ENCODE measurements at places on chromosomes 11 and 22.

GRCh38 chr11:130213979-130214281 lies 54.3 kb downstream of the ST14 start:
- no peak for DNase-seq

DNA sequence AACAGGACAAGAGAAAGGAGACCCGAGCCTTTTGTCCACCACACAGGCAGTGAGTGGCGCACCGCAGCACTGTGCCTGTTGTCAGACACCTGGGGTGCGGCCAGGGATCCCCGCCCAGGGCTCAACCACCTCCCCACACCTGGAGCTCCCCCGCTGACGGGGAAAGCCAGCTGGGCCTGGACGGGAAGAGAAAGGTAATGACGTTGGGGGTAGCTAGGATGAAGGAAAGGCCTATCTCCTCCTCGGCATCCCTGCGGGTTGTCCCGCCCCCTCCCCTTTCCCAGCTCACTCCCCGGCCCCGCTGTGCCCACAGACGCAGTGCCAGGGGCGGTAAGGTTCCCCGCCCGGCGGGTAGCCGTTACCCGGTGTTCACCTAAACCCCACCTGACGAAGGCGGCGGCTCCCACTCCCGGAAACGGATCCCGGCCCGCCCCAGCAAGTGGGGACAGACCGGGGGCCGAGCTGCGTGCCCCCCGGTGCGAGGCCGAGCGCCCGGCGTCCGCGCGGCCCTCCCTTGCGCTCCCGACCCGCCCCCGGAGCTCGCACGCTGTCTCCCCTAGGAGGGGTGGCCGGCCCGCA lies 495 bp downstream of the HYOU1 start:
- DNase-seq, result peak; percentile 24

DNA sequence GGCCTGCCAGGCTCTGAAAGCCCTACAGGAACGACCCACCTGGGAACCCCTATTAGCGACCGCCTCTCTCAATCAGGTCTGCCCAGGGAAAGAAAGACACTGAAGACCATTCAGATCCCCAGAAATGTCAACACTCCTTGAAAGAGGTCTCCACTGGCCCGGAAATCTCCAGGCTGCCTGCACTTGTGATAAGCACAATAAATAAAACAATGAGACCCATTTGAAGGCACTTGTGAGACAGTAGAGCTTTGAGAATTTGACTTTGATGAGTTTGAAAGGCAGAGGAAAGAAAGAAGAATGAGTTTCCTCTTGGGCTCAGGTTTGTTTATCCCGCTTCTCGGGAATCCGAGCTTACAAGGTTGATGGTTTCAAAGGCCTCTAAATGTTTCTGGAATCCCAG lies 416.3 kb downstream of the BUD13 start:
- DNase-seq, result no peak

GRCh38 chr22:40202225-40202944 lies 24.7 kb downstream of the TNRC6B start:
- no peak for DNase-seq

- DNase-seq, result no peak
These were observed 71.8 kb upstream of the PARVG start for GRCh38 chr22:44108806-44109385.

GRCh38 chr11:36019722-36020121 lies 75.9 kb downstream of the LDLRAD3 start:
- no peak for DNase-seq

DNA sequence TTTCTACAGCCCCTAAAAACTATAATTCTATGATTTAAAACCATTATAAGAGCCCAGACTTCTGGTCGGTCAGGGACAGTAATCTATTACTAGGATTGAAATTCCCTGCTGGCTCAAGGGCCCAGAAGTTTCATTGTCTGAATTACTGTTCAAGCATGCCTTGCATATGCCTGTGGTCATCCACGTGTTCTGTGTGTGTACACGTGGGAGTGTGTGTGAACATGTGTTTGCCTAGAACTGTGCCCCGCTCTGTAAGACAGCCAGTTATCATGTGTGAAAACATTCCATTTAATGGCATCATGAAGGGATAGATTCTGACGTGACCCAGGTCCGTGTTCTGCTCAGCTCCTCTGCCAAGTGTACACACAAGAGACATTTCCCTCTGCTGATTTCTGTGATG lies 189.3 kb upstream of the NECTIN1 start:
- DNase-seq, result no peak

DNA sequence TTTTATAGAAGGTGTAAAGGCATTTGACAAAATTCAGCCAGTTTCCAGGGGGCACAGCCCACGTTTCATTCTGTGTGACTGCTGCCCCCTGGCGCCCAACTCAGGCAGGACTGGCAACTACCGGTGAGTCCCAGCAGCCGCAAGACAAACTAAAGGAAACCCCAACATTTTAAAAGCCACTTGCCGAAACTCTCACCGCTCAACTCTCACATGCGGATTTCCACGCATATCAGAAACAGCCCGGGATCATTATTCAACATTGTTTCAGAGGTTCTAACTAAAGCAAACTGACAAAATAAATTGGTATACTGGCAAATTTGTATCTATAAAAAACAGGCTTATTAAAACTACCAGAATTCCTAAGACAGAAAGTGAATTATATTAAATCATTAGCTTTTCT lies 48.2 kb downstream of the MORC2 start:
- peak; percentile 84 for DNase-seq

DNA sequence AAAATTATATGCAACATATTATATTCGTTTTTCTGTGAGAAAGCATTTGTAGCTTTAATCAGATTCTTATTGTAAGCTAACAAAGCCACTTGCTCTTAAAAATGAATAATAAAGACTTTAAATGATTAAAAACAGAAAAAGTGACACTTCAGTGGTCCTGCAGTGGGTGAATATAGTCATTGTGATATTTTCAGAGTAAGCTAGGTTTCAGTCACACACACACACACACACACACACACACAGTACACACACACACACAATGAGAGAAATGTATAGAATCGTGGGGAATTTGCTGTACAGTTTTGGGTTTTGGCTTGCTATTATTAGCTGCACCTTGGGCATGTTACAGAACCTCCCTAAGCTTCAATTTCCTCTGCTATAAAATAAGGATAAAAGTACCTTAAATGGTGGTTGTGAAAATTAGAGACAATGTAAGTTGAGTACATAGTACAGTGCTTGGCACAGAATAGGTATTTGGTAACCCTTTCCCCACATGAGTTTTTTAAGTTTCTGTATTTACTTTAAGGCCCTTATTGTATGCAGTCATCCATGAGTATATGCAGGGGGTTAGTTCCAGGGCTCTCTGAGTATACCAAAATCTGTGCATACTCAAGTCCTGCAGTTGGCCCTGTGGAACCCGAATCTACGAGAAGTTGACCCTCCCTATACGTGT lies 39.8 kb downstream of the CSTPP1 start:
- no peak for DNase-seq

- peak; percentile 89 for DNase-seq
These were observed 81.7 kb upstream of the PRR5 start for GRCh38 chr22:44620129-44620840.

- peak; percentile 33 for DNase-seq
These were observed 55.3 kb upstream of the CD44 start for GRCh38 chr11:35083431-35084238.

- no peak for DNase-seq
These were observed 16.2 kb downstream of the CD6 start for GRCh38 chr11:60987577-60988277.

GRCh38 chr11:63543711-63544110 lies 7.1 kb downstream of the PLAAT4 start:
- DNase-seq, result no peak

- no peak for DNase-seq
These were observed 35.9 kb downstream of the ARAP1 start for GRCh38 chr11:72716290-72716689.

DNA sequence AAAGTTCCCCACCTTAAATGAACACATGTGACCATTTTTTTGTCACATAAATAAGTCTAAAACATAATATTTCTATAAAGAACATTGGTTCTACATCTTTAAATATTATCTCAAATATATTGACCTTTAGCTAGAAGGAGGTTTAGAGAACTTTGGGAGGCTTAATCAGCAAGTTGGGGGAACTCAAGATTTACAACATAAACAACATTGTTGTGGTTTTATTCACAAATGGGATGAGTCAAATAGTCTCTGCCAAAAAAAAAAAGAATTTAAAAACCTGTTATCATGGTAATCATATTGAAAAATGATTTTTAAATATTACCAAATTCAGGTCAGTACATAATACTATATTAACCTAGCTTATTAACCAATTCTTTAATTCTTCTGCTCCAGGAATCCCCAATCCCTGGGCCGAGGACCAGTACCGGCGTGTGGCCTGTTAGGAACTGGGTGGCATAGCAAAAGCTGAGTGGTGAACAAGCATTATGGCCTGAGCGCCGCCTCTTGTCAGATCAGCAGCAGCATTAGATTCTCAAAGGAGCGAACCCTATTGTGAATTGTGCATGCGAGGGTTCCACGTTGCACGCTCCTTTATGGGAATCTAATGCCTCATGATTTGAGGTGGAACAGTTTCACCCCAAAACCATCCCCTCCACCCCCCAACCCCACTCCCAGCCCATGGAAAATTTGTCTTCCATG lies 98.2 kb downstream of the RDX start:
- DNase-seq, result no peak

DNA sequence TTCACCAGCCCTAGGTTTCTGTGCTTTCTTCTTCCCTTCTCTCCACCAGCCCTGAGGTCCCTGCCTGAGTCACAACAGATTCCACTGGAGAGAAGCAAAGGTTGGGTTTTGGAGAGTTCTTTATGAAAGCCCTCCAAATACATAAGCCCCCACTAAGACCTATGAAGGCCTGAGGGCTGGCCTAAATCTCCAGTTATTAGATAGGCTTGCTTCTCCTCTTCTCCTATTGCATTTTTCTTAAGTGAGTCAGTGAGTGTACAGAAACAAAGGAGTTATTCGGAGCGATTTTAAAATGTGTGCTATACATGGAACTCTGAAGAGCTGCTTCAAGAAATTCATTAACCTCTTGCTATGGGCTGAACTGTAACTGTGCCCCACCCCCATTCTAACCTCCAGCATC lies 1057.3 kb downstream of the OPCML start:
- no peak for DNase-seq

DNA sequence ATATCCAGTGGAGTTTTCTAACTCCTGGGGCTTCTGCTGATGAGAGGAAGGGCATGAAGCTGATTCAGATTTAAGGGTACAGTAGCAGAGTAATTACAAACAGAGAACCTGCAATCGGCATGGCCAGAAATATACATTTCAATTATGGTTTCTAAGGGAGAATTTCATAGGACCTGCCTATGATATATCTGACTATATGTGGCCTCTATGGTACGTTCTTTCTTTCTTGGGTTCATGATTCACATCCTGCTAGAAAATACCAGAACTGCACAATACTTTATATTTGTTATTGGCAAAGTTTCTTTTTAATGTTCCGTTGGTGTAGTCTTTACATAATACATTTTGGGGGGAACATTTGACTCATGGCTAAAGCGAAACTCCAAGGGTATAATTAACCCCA lies 63.1 kb upstream of the TTC12 start:
- no peak for DNase-seq

DNA sequence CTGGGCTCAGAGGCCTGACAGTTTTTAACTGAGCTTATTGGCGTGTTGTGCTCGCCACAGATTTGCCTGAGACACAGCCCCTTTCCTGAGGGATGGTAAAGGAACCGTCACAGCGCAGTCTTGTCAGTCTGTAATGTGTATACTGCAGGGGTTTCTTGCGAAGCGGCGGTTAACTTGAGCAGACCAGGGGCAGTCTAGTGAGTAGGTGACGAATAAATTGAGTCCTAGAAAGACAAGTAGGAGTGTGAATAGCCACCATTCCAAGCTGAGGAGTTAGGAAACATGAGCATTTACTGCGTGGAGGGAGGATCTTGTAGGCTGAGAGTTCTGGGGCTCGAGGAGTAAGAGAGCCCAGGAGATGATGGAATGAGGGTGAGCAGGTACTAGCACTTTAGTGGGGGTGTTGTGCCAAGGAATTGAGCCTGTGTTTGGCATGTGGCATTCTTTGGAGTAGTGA lies 1.4 kb downstream of the MED15 start:
- DNase-seq, result no peak

- no peak for DNase-seq
These were observed 49.1 kb upstream of the CAPRIN1 start for GRCh38 chr11:34002420-34002819.

DNA sequence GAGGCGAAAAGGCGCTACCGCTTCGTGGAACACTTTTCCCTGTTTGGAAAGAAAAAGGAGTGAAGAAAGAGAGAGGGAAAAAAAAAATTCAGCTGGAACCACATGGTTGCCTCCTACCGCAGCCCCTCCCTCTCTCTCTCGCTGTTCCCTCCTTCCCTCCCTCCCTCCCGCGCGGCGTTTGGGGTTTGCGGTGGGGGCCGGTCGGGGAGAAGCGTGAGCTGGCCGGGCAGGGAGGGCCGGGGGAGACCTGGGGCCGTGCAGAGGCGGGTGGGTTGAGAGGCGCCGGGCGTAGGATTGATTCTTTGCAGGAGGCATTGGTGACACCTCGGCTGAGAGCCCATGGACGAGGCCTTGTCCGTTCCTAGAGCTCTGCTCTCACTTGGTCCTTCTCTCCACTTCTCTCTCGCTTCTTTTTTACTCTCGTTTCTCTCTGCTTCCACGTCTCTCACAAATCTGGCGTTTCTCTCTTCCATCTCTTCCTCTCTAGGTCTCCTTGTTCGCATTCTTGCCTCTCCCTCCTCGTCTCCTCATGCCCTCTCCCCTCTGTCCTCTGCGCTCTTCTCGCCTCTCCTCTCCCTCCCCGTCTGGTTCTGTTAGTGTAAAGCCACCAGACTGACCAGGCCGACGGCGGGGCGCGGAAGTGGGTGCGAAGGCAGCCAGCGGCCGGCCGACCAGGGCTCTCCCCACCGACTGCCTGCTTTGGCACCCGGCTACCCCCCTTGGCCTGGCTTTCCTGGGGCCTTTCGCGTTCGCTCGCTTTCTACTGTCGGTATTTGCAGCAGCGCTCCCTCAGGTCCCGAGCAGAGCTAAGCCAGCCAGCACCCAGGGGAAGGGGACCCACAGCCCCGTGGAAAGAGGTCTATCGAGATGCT lies at the start of gene CLMP:
Gene CLMP (minus strand): TSS at position 61 of the 872 bp plus-strand sequence. CDS start 308 bp downstream, outside the sequence.
- peak; percentile 51 for DNase-seq

GRCh38 chr22:38141217-38141973 lies 30.9 kb upstream of the BAIAP2L2 start:
- DNase-seq, result no peak

GRCh38 chr11:65425971-65426838 lies 3.6 kb downstream of the NEAT1 start:
- DNase-seq, result no peak

DNA sequence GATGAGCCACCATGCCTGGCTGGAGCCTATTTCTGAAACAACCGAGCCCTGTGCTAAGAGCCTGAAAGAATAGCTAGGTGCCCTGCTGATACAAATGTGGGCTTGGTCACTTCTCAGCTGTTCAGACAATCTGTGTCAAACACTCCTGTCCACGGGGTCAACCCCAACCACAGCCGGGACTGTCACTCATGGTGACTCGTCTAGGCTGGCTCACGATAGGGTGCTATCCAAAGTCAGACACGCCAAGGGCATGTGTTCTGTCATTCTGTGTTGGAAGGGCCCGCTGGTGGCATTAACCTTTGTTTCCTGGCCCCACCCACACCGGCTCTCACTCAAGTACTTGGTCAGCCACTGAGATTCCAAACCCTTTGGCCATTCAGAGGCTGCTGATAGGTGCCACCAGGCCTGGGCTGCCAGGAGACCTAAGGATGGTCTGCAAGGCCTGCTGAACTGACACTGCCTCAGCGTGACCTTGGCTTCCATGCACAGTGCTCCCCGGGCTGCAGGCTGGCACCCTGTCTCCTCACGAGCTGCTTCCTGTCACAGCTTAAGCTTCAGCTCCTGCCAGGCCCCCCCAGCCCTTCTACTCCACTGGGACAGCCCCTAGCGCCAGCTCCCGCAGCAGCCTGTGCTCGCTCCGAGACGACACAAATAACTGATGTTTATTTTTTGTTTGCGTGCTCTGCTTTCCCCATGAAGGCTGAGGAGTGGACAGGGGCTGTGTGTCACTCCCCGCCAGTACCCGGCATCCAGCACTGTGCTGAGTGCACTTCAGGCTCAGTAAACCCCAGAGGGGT lies 14.2 kb upstream of the CDC42BPG start:
- peak; percentile 76 for DNase-seq
